Purkinje cell (primary cell): ENCODE measurements at places on chromosomes 6 and 20. TPM values are rescaled to one million over a fixed set of nuclear protein-coding genes. Genes with fewer than 3 reads are reported as not detected.

The FABP7 gene
- polyA plus RNA-seq = 164 and 244 TPM in 2 replicates

The PRSS16 gene
- polyA plus RNA-seq = 3.6 and 6.3 TPM in 2 replicates

The PSORS1C2 gene
- not detected in 2 replicates for polyA plus RNA-seq

The IP6K3 gene
- 0.09 and 2.7 TPM in 2 replicates for polyA plus RNA-seq

The PPP1R16B gene
- 5.2 and 7.0 TPM in 2 replicates for polyA plus RNA-seq

The TMEM170B gene
- polyA plus RNA-seq = 11.7 and 15.2 TPM in 2 replicates

The TRIM39 gene
- polyA plus RNA-seq = 1.7 and 2.1 TPM in 2 replicates

The GPR6 gene
- not detected in 2 replicates for polyA plus RNA-seq

The PRDM13 gene
- not detected in 2 replicates for polyA plus RNA-seq

The PTCRA gene
- polyA plus RNA-seq = not detected in 2 replicates
